ENCODE measurements at places on chromosomes 12 and 14. TPM values are rescaled to one million over a fixed set of nuclear protein-coding genes. Genes with fewer than 3 reads are reported as not detected.

GRCh38 chr12:118706437-118706836 is 274.9 kb upstream of the SRRM4 start:
- H3K36me3 ChIP-seq, result no peaks in the 10 kb centered on the region
- no peaks in the 10 kb centered on the region for H3K27me3 ChIP-seq
- no peak overlapping the region for H3K4me3 ChIP-seq
- no peaks in the 10 kb centered on the region for H3K4me1 ChIP-seq
- no peak overlapping the region for H3K27ac ChIP-seq

- H3K36me3 ChIP-seq, result no peaks in the 10 kb centered on the region
- H3K27me3 ChIP-seq, result no peaks in the 10 kb centered on the region
- no peak overlapping the region for H3K4me3 ChIP-seq
- H3K4me1 ChIP-seq, result no peaks in the 10 kb centered on the region
- no peak overlapping the region for H3K27ac ChIP-seq
Measured at GRCh38 chr12:58896278-58896677, 24.0 kb downstream of the LRIG3 start.

GRCh38 chr14:93286212-93286890 is 46.5 kb downstream of the BTBD7 start:
- no peak overlapping the region for H3K27ac ChIP-seq
- H3K36me3 ChIP-seq, result no peaks in the 10 kb centered on the region
- H3K4me3 ChIP-seq, result no peak overlapping the region
- no peak for DNase-seq
- H3K27me3 ChIP-seq, result no peaks in the 10 kb centered on the region
- H3K4me1 ChIP-seq, result no peaks in the 10 kb centered on the region

DNA sequence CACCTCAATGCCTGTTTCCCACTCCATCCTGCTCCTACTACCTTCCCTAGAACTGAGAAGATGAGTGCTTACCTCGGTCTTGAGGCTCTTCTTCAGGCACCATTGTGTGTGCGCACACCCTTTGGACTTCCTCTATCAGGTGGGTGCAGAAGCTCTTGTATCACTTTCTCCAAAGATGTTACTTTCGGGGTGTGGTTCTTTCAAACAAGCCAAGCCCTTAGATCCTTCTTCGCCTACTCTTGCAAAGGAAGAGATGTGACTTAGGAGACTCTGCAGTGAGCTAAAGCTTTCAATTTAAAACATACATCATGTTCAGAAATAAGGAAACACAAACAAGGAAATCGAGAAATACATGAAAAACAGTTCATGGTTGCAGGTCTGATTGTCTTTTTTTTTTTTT is at the start of gene CLEC4C:
TSS of gene CLEC4C (minus strand) at position 130 of the 400 bp plus-strand sequence. CDS start at position 103, 27 bp downstream.
- H3K36me3 ChIP-seq, result no peaks in the 10 kb centered on the region
- H3K4me1 ChIP-seq, result no peaks in the 10 kb centered on the region
- no peak for DNase-seq
- no peaks in the 10 kb centered on the region for H3K27me3 ChIP-seq

- no peak overlapping the region for H3K27ac ChIP-seq
- H3K27me3 ChIP-seq, result no peaks in the 10 kb centered on the region
- no peak overlapping the region for H3K4me3 ChIP-seq
Measured at GRCh38 chr12:105100207-105100985, 7.1 kb upstream of the WASHC4 start.

- DNase-seq, result no peak
- no peaks in the 10 kb centered on the region for H3K36me3 ChIP-seq
- no peak overlapping the region for H3K27ac ChIP-seq
- H3K27me3 ChIP-seq, result no peaks in the 10 kb centered on the region
- H3K4me1 ChIP-seq, result no peaks in the 10 kb centered on the region
Measured at GRCh38 chr14:67555518-67556090, 22.5 kb downstream of the PLEKHH1 start.

DNA sequence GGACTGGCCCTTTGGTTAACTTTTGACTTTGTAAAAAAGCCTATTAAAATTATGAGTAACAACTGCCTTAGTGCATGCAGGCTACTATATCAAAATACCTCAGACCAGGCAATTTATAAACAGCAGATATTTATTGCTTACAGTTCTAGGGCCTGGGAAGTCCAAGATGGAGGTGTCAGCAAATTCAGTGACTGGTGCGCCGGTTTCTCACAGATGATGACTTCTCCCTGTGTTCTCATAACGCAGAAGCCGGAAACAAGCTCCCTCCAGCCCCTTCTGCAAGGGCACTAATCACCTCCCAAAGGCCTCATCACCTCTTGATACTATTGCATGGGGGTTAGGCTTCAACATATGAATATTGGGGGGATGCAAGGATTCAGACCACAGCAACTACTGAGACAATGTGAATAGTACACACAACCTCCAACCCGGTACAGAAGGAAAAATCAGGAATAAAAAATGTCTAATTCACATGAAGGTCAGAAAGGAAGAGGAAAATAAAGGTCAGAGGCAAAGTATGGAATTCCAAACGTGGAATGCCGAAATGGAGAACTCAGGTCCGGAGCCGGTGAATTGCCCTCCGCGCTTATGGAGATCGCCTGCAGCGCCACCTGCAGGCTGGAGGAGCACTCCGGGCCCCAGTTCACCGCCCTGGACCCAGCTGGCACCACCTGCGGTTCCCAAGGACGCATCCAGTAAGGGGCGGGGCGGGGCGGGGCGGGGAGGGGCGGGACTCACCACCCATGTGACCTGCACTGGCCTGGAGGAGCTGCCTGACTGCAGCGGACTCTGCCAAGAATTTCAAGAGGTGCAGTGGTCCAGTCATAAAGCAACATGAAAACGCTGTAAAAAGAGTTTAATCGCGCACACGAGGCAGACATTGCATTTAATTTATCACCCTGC is 203.4 kb downstream of the KIF26A start:
- DNase-seq, result peak; percentile 60
- H3K27me3 ChIP-seq, result peaks cover 3% of the 10 kb centered on the region
- no peak overlapping the region for H3K27ac ChIP-seq
- no peaks in the 10 kb centered on the region for H3K4me1 ChIP-seq
- no peaks in the 10 kb centered on the region for H3K36me3 ChIP-seq

- H3K4me3 ChIP-seq, result no peak overlapping the region
- DNase-seq, result no peak
- no peak overlapping the region for H3K27ac ChIP-seq
- H3K36me3 ChIP-seq, result no peaks in the 10 kb centered on the region
- no peaks in the 10 kb centered on the region for H3K27me3 ChIP-seq
Measured at GRCh38 chr14:96627386-96627785, 125.2 kb downstream of the PAPOLA start.

- no peaks in the 10 kb centered on the region for H3K27me3 ChIP-seq
- DNase-seq, result no peak
- H3K4me1 ChIP-seq, result peaks cover 10% of the 10 kb centered on the region
- H3K36me3 ChIP-seq, result no peaks in the 10 kb centered on the region
- H3K4me3 ChIP-seq, result no peak overlapping the region
Measured at GRCh38 chr14:75399843-75400775, 27.7 kb upstream of the JDP2 start.

DNA sequence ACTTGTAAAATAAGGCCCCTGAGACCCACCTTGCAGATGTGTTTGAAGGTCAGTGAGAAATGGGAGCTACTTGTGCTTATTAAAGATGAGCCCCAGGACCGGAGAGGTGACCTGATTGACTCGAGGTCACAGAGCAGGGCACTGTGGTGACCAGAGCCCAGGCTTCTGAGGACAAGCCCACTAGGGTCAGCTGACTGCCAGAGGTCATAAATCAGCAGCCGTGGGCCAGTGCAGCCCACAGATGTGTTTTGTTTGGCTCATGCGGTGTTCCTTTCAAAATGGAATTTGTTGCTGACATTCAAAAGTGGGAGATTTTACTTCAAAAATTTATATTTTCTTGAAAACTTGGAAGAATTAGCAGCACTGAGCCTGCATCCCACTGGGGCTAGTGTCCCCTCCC is 24.5 kb downstream of the JDP2 start:
- peaks cover 26% of the 10 kb centered on the region for H3K4me1 ChIP-seq
- peak overlapping the region; percentile 88 for H3K27ac ChIP-seq
- H3K36me3 ChIP-seq, result no peaks in the 10 kb centered on the region
- no peak overlapping the region for H3K4me3 ChIP-seq

- H3K4me1 ChIP-seq, result peaks cover 3% of the 10 kb centered on the region
- H3K27ac ChIP-seq, result no peak overlapping the region
- H3K27me3 ChIP-seq, result no peaks in the 10 kb centered on the region
- no peak for DNase-seq
- H3K36me3 ChIP-seq, result peaks cover 6% of the 10 kb centered on the region
Measured at GRCh38 chr12:125105600-125105999, 40.4 kb downstream of the AACS start.

- no peak overlapping the region for H3K27ac ChIP-seq
- no peak for DNase-seq
- no peaks in the 10 kb centered on the region for H3K4me1 ChIP-seq
- H3K4me3 ChIP-seq, result no peak overlapping the region
Measured at GRCh38 chr12:7716381-7716780, 5.1 kb downstream of the DPPA3 start.

DNA sequence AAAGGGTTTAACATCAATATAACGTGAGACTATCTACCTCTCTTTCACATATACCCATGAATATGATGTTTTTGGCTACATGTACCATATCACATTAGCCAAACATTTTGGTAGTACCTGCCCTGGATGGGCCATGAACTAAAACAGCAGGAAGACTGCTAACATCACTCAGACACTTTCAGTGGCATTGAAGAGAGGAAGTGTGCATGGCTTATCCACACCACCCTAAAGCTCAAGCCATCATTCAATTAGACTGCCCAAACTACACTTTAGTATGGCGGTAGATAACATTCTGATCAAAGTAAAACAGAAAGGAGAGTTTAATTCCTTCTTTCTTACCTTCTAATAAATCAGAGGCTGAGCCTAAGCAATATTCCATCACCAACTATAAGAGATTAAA is 103.0 kb downstream of the PEBP1 start:
- no peak overlapping the region for H3K4me3 ChIP-seq
- no peak for DNase-seq
- peaks cover 18% of the 10 kb centered on the region for H3K36me3 ChIP-seq
- H3K27ac ChIP-seq, result no peak overlapping the region

GRCh38 chr14:41446008-41446407 is 160.7 kb upstream of the LRFN5 start:
- no peak overlapping the region for H3K4me3 ChIP-seq
- no peak for DNase-seq
- H3K27ac ChIP-seq, result no peak overlapping the region
- no peaks in the 10 kb centered on the region for H3K27me3 ChIP-seq

GRCh38 chr14:100526057-100526456 is 61.2 kb downstream of the BEGAIN start:
- H3K4me3 ChIP-seq, result no peak overlapping the region
- H3K27me3 ChIP-seq, result no peaks in the 10 kb centered on the region
- H3K36me3 ChIP-seq, result peaks cover 6% of the 10 kb centered on the region
- DNase-seq, result no peak
- no peak overlapping the region for H3K27ac ChIP-seq

The EGLN3 gene
- 1.6 TPM for total RNA-seq

The AGAP2 gene
- 1.7 TPM for total RNA-seq

The DEPDC4 gene
- 6.9 TPM for total RNA-seq

The LARP4 gene
- total RNA-seq, result 71.0 TPM

The GLT1D1 gene
- total RNA-seq, result 13.1 TPM

The FGD4 gene
- total RNA-seq, result 26.4 TPM

The HOXC4 gene
- not detected for total RNA-seq

The GNPTAB gene
- 8.3 TPM for total RNA-seq
